Keratinocyte (primary cell): ENCODE measurements at places on chromosomes 5 and 9. TPM values are rescaled to one million over a fixed set of nuclear protein-coding genes. Genes with fewer than 3 reads are reported as not detected.
A peak's percentile ranks its signal among the peaks of the same experiment; 100 is the strongest.

The DDX41 gene
- polyA plus RNA-seq: 71.3 to 95.8 TPM (median 81.7 TPM) in 3 replicates

The GABRG2 gene
- not detected in 3 replicates for polyA plus RNA-seq

The STK32A gene
- polyA plus RNA-seq: 0.01 to 0.12 TPM in 2 of 3 replicates, not detected in the other

The ADAMTS19 gene
- 0.08 to 0.15 TPM (median 0.09 TPM) in 3 replicates for polyA plus RNA-seq

The F12 gene
- polyA plus RNA-seq: 6.0 to 11.2 TPM (median 7.7 TPM) in 3 replicates

The NR2F1-AS1 gene
- polyA plus RNA-seq: 0.06 to 0.33 TPM (median 0.25 TPM) in 3 replicates

The ATG10 gene
- 3.3 to 5.4 TPM (median 4.3 TPM) in 3 replicates for polyA plus RNA-seq

The ACSL6 gene
- polyA plus RNA-seq: 0.18 to 0.22 TPM (median 0.18 TPM) in 3 replicates

The PRR16 gene
- polyA plus RNA-seq: 0.05 to 0.23 TPM (median 0.20 TPM) in 3 replicates

The LECT2 gene
- 0.08 TPM in 1 of 3 replicates, not detected in the others for polyA plus RNA-seq

The GHR gene
- 1.1 to 2.0 TPM (median 1.8 TPM) in 3 replicates for polyA plus RNA-seq

The DMRT3 gene
- not detected in 3 replicates for polyA plus RNA-seq

The TMEM174 gene
- polyA plus RNA-seq: not detected in 3 replicates

The WNT8A gene
- not detected in 3 replicates for polyA plus RNA-seq

The ARHGEF39 gene
- 0.88 to 3.3 TPM (median 2.4 TPM) in 3 replicates for polyA plus RNA-seq

The IL17B gene
- not detected in 3 replicates for polyA plus RNA-seq

The DNAI1 gene
- 0.08 TPM in 1 of 3 replicates, not detected in the others for polyA plus RNA-seq

The SLC4A9 gene
- polyA plus RNA-seq: 0.04 to 0.14 TPM (median 0.07 TPM) in 3 replicates

GRCh38 chr5:127260686-127261085 lies 29.9 kb upstream of the MEGF10 start:
- DNase-seq: no peak

DNA sequence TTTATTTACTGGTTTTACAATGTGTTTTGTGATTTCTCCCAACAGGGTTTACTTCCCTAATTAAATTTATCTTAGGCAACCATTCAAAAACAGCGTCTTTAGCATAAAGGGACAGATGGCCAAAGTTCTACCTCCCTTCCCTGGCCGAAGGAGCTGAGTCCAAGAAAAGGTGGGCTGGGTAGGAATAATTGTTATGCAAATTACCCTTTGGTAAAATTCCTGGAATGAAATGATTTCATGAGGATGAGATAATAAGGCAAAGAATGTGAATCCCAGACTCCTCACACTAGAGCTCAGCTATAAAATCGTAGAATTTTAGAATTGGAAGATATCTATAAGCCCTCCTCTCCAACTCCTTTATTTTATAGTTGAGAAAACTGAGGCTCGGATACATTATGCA lies 119.6 kb downstream of the SGCD start:
- DNase-seq: no peak

GRCh38 chr5:131466171-131466766 lies 168.8 kb downstream of the RAPGEF6 start:
- peak; percentile 5 for DNase-seq

GRCh38 chr9:123102375-123103113 lies 69.1 kb downstream of the GPR21 start:
- DNase-seq: no peak

- no peak for DNase-seq
Observed at GRCh38 chr9:97705354-97705950, 8.3 kb upstream of the XPA start.

GRCh38 chr9:36897478-36897877 lies 136.6 kb downstream of the PAX5 start:
- DNase-seq: no peak

DNA sequence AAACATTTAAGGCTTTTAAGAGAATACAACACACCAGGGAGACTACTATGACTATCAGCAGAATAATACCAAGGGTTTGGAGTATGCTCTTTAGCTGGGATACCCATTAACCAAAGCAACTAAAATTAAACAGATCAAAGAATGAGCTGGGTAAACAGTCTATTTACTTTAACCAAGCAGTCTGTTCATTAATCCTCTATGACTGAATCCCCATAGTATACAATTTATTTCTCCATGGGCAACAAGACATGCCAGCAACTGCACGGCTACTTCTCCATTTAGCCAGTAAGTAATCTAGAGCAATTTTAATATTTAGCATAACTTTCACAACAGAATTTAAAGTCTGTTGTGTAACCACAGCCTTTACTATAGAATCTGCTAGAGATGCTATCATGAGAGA lies 77.6 kb downstream of the CDO1 start:
- no peak for DNase-seq

GRCh38 chr5:77167063-77167462 lies 43.4 kb upstream of the PDE8B start:
- DNase-seq: no peak

- DNase-seq: no peak
Observed at GRCh38 chr5:166430491-166431319, 1860.7 kb upstream of the WWC1 start.

DNA sequence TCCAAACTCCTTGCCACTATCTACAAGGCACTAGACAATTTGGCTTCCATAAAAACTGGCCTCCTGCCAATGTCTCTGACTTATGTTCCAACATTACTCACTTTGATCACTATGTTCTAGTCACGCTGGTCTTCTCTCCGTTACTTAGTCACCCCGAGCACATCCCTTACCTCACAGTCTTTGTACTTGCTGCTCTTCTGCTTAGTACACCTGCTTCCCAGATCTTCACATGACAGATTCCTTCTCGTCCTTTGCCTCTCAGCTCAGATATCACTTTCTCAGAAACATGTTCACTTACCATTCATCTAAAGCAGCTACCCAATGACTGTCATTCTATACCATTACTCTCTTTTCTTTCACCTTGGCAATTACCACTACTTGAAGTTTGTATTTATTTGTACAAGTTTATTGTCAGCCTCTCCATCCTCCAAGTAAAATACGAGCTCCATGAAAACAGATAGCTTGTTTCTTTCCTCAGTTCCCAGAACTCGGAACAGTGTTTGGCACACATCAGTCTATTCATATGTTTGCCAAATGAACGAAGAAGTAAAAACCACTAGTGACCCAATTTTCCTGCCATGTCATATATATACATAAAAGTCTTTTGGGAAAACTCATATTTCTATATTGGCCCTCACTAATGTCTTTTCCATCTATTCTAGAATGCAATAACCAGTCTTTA lies 5.9 kb upstream of the SLC22A5 start:
- peak; percentile 94 for DNase-seq

- no peak for DNase-seq
Observed at GRCh38 chr5:41924526-41924871, 582 bp upstream of the FBXO4 start.

GRCh38 chr5:94250985-94251384 lies 367.4 kb downstream of the KIAA0825 start:
- no peak for DNase-seq

DNA sequence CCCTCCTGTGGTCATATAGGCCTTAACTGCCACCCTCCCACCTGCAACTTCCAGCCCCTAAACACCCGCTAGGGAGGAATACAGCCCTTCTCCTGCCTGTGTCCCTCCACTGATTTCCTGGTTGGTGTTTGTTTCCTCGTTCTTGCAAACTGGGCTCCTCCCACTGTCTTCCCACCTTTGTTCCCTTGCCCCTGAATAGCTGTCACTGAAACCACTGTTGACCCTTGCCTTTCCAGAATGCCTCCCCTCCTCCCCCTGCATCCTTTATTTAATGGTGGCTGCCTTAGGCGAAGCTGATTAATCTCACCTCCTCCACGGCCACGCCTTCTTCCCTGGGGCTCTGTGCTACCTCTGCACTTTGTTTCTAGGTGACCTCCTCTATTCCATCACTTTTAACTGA lies 626.7 kb downstream of the BNC2 start:
- DNase-seq: no peak

- DNase-seq: no peak
Observed at GRCh38 chr5:158410976-158411375, 552.0 kb upstream of the CLINT1 start.

DNA sequence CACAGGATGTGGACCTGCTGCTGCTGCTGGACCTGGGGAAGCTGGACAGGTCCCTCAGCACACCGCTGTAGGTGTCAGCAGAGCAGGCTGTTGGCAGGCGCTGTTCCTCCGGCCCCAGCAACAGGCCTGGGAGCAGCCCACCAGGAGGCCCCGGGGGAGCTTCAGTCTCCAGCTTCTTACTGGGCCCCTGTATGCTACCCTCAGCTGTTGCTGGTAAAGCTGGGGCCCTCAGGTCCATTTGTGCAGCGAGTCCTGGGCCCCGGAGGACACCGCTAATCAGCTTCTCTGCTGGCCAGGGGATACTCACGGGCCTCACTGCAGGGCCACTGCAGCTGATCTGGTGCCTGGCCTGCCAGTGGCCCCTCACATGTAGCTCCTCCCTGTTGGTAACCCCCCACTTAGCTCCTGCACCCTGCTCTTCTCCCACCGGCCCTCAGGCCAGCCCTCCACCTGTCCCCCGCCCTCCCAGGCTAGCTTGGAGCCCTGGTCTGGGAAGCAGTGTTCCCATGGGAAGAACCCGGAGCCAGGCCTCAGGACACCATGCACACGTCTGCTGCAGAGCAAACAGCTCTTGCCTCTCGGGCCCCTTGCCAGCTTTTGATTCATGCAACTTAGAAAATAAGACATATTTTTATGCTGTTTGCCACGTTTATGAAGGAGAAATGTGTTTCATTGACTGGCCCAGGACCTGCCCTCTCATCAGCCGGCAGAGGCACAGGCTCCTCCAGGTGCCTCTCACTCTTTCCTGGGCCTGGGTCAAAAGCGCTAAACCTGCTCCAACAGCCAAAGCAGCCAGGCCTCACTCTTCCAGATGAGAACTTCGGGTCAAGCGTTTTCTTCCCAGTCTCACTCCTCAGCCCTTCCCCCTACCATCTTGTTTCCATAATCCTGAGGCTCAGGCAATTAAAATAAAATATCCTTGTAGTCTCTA lies 61.0 kb upstream of the ADAMTS2 start:
- DNase-seq: no peak

GRCh38 chr5:161152415-161152940 lies 300.5 kb upstream of the ATP10B start:
- no peak for DNase-seq

- no peak for DNase-seq
Observed at GRCh38 chr5:168780888-168781287, 201.7 kb upstream of the PANK3 start.

GRCh38 chr5:39584927-39585326 lies 160.1 kb upstream of the DAB2 start:
- no peak for DNase-seq

DNA sequence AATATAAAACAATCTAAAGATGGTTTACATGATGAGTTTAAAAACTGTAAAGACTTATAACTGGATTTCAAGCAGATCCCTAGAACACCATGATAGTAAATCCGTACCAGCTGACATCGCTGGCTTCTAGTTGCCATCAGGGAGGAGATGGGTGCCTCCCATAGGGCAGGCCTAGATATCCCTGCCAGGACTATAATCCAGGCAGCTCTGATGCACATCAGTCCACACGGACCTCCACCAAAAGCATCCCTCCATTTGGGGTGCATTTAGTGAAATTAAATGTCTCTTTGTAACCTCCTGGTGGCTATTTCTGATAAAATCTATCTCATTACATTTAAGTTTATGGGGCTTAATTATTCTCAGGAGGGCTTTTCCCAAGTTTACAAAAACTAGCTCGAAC lies 45.8 kb downstream of the RETREG1 start:
- no peak for DNase-seq

DNA sequence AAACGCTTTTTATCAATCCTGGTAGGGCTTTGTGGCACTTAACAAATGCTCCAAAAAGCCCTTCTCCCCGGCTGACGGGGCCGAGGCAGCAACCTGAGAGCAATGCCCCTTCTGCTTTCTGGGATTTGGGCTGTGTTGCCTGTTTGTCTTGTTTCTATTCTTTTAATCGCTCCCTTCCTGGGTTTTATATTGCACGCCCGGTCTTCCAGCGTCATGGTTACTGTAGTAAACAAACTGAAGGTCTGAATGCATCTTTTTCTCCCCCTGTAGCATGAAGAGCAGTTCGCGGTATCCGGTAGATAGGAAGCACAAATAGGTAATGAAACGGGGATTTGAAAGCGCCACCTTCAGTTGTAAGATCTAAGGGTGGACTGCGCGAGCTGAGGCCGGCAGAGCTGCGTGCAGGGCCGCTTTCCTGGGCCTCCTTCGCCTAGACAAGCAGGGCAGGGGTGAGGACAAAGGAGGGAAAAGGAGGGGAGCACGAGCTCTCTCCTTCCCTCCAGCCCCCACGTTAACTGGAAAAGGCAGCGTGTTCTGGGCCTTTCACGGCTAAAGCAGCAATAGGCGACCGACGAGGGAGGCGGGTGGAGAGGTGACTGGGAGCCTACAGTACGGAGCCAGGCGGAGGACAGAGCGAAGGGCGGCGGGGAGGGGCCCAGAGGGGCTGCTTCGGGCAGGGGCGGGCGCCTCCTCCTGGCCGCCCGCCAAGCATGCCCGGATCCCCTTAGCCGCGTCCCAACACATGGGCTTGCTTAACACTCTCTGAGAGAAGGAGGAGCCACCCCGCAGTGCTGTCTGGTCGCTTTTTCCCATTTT lies 49.3 kb upstream of the ZNF366 start:
- no peak for DNase-seq

- no peak for DNase-seq
Observed at GRCh38 chr9:34554211-34555001, 31.6 kb upstream of the ENHO start.

DNA sequence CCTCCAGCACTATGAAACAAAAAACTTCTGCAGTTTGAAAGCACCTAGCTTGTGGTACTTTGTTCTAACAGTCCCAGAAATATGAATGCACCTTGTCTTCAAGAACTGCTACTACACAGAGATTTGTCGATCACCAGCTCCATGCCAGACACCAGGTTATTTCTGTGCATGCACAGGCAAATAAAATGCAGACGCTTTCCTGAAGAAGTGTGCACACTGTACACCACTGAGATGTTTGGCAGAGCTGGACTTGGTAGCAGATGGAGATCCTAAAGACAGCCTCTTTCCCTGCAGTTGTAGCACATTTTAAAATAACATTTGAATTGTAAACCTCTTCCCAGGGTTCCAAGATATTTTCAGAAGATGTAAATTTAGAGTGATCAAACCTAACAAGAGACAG lies 730.0 kb downstream of the MTRR start:
- DNase-seq: no peak

DNA sequence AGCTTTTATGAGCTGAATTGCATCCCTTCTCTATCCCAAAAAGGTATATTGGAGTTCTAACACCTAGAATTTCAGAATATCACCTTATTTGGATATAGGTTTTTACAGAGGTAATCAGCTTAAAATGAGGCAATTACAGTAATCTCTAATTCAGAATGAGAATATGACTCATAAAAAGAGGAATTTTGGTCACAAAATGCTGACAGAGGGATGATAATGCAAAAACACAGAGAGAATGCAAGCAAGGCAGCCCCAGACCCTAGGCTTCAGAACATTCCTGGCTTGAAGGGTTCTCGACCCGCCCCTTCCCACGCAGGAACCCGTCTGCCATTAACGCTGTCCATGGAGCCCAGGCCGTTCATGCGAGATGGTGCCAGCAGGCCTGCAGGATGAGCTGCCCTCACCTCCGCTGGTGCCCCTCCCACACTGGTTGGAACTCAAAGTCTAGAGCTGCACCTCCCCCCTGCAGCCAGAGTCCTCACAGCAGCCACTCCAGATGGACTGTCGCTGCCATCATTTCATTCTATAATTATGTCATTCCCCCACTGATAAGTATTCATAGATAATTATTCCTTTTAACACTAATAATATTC lies 1173.4 kb upstream of the ACO1 start:
- DNase-seq: no peak

DNA sequence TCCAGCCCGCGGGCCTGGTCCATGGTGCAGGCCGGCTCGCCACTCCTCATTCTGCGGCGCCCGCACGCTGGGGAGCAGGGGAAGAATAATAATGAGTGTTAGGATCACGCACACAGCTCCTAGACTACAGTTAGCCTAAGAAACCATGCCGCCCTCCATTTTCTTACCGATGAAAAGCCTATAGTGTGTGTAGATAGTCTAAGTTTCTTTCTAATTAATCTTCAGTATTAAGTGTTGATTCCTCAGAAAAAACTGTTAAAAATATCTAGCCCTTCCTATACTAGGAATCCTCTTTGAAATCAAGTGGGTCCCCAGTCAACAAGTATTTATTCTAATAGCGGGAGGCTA lies 9.3 kb downstream of the ZBED3 start:
- DNase-seq: no peak
